Astrocyte of the spinal cord (primary cell): ENCODE measurements at places on chromosomes 5 and 9.

DNA sequence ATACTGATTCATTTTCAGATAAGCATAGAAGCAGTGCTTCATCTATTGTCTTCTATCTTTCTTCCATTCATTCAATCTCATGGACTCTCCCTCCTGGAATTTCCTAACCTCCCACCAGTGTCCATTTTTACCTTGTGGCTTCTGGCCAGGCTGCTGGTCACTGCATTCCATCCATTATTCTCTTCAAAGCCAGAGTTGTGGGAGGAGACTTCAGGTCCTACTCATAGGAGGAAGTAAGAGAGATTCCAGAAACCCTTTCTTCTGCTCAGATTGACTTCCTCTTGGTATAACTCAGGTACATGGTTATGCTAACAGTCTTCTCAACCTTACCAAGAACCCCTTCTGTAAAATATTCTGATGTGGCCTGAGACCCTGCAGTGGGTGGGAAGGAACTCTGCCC lies 153.3 kb upstream of the SLC12A2 start:
- DNase-seq = peak; percentile 18

DNA sequence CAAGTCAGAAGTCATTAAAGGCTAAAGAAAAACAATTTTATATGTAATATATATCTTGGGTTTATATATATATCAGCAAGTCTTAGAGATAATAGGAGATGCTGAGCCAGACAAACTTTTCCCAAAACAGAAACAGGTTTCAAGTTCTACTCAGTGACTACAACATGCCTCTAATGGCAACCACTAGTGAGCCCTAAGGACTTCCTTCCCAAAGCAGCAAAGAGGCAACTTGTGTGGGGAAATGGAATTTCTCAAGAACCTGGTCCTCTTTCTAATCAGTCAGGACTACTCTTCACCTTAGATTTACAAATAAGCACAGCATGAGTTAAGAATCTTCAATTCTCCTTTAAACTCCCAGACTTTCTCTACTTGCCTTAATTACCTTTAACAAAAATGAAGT lies 17.6 kb downstream of the RNF38 start:
- DNase-seq = no peak

- DNase-seq = no peak
These were observed 107.1 kb upstream of the MSX2 start for GRCh38 chr5:174617285-174617684.

GRCh38 chr5:14728459-14728938 lies 64.0 kb downstream of the OTULIN start:
- no peak for DNase-seq

- DNase-seq = peak; percentile 72
These were observed 544 bp downstream of the NPM1 start for GRCh38 chr5:171387970-171388815.

GRCh38 chr5:67901814-67902496 lies 313.6 kb upstream of the PIK3R1 start:
- no peak for DNase-seq

DNA sequence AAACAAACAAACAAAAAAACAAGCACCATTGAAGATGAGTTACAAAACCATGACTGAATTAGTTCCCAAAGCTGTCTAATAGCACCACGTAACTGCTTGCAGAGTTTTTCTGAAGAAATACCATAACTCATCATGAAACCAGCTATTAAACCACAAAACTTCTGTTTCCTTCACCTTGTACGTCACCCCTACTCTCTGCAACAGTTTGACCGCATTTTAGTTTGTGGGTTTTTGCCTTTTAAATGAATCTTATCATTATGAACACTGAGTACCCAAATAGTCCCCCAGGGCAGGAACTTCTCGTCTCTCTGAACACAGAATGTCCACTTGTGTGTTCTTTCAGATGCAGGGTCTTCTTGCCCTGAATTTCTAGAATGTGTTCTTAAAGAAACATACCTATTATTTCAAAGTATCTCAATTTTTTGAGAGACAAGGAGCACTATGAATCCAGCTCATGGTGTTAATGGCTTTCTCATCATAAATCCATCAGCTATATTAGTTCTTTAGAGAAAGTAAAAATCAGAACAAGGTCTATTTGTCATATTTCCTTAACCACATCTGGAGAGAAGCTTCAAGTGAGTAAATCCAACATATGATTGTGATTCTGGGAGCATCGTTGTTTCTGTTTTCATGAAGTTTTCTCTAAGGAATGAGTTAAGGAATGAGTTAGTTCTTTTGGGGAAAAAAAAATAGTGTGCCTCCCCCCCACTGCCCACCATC lies 210.6 kb downstream of the AUH start:
- peak; percentile 93 for DNase-seq

GRCh38 chr5:85049020-85049419 lies 664.3 kb upstream of the EDIL3 start:
- DNase-seq = peak; percentile 71

GRCh38 chr5:172846249-172846648 lies 12.2 kb downstream of the ERGIC1 start:
- DNase-seq = no peak

DNA sequence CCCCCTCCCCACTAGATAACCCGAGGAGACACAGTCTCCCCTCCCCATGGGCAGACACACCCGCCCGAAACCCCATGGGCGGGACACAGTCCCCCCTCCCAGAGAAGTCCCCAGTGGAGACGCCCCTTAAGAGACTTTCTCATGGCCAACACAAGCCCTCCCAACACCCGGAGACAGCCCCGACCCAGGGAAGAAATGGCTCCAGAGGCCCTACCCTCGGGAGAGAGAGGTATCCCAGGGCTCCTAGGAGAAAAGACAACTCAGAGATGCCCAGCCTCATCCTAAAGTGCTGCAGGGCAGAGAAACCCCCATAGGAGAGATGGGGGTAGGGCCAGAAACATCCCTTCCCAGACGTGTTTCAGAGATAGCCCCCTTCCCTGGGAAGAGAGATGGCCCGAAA lies 27.4 kb downstream of the PCDH1 start:
- DNase-seq = no peak

- peak; percentile 96 for DNase-seq
These were observed at the start of gene LOX for GRCh38 chr5:122078116-122079110. Gene LOX, minus strand, starts transcription at chr5:122078259. Its CDS starts 274 bp downstream, at chr5:122077985.

DNA sequence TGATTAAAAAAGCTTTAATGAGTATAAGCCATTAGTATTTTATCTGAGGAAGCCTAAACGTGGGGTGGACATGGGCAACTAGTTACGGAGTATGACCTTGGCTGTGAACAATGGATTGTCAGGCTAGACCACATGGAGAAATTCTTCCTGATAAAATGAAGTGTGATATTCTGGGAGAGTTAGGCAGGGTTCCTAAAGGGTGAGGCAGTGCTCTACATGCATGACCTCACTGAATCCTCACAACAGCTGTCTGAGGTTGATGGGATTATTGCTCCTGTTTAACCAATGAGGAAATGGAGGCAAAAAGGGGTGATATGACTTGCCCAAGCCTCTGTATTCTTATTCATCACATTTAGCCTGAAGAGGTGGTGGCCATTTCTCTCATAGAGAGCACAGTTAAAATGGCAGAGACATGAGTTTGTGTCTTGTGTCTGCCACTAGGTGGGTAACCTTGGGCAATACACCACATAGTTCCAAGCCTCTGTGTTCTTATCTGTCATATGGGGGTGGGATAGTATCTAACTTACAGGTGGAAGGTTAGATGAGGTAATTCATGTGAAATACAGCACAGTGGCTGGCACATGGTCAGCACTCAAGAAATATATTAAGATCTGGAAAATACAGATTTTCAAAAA lies 96.1 kb upstream of the NR3C1 start:
- no peak for DNase-seq

- no peak for DNase-seq
These were observed 543.2 kb upstream of the ZNF608 start for GRCh38 chr5:125289606-125290005.

DNA sequence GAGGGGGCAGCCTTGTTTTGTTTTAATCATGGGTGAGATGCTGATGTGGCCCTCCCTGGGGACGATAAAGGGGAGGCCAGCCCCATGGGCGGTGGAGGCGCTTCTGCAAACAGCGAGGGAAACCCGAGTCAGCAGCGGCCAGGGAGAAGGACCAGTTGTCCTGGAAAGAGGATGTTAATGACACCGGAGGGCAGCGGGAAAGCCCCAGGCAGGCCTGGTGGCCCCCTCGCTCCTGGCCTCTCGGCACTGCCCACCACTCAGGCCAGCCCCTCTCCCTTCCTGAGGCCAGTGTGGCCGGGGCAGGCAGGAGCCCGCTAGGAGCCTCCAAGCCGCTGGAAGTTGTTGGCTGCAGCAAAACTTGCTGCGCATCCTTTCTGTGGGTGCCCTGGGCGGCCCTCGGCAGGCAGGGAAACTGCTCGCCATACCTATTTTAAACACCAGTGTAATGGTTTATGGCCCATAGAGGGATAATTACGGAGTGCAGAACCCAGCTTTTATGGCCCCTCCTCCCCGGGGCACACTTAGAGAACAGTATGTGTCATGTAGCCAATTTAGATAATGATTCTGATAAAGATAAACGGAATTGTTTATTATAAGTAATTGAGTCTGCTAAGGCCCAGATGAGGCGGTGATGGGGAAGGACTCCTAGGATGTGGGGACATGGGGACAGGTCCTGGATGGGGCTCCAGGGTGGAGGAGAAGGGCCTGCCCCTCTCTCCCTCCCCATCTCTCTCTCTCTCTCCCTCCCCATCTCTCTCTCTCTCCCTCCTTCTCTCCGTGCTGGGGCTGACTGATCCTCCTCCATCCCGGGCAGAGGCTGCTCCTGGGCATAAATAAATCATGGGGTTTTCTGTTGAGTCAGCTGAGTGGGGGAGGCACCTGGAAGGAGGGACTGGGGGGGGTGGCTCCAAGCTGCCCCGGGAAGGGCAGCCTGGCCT lies 36.9 kb downstream of the LMX1B start:
- DNase-seq = no peak

GRCh38 chr9:102483651-102484050 lies 511.5 kb upstream of the CYLC2 start:
- no peak for DNase-seq
